Activated CD4-positive, alpha-beta T cell treated with anti-CD3 and anti-CD28 coated beads, Interleukin-10, Interleukin-2, amounts not matched to agents 100 ng/mL and 50 ng/mL, durations not matched to agents 16 hours and 8 hours (primary cell): ENCODE measurements at places on chromosomes 11 and 22.

DNA sequence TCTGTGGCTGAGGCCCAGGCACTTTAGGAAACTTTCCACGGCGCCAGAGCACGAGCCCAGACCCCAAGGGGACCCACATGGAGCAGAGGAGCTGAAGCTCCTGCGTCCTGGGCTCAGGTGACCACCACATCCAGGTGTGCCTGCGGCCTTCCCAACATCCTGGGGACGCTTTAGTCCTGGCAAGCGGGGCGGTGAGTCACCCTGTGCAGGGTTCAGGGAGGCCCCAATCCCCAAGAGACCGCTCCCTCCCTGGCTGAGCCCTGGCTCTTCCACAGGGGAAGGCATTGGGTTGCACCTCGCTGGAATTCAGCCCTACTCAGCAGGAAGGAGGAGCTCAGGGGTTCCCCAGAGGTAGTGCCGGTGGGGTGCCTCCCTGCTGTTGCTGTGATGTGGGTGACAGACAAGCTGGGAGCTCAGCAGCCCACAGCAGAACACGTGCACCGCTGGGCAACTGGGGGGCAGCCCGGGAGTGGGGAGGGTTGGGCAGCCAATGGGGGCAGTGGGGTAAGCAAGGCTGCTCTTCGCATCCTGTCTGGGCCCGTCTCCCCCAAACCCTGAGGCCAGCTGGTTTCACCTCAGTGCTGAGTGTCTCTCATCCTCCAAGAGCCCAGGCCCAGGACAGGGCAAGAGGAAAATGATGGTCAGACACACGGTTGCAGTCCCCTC, 802.8 kb downstream of the BRD1 start:
- DNase-seq = no peak

DNA sequence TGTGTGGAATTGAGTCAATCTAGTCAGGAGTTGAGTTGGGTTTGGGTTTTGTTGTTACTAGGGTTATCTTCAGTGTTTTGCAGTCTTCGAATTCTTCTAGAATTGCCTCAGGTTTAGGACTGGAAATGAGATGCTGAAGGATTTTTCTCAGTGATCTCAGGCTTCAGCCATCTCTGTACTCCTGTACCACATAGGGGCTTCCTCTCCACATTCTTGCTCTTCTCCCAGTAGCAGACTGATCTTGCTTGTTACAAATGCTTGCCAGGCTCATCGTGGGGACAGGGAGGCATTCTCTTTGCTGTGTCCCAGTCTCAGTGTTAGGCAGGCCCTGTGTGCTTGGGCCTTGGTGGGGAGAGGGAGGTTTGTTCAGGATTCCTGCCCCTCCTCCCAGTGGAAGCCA, 96.1 kb downstream of the LRRC32 start:
- DNase-seq = no peak

- no peak for DNase-seq
These were observed 36.8 kb upstream of the TP53I11 start for GRCh38 chr11:44987506-44987905.

DNA sequence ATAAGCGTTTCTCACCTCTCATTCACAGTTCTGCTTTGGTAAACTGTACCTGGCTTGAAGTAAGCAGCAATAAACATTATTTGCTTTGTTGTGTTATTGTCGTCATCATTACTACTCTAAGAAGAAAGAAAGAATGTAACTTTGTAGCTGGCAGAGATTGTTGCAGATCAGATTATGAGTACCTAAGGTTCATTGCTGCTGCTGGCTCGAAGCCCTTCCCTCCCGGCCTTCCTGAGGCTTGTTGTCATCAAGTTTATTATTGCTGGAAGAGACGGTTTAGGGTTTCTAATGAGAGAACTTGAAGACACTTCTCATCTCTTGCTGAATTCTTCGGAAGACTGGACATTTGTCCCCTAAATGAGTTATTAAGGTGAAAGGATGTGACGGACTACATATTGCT, 101.3 kb downstream of the GRAMD1B start:
- DNase-seq = no peak

DNA sequence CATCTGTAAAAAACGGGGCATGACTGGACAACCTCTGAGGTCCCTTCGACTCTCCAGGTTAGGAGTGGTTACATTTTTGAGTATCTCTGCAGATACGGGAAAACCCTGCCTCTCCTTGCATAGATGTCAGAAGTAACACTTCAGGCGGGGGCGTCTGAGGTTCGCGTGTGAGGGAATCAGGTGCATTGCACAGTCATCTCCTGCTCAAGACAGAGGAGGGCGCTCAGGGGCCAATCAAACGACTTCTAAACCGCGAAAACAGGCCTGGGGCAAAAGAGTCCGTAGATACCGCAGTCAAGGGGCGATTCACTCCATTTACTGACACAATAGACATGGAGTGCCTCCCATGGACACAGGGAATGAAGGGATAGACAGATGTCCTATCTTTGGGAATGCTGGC, 31.7 kb downstream of the KIRREL3 start:
- DNase-seq = peak; percentile 2

DNA sequence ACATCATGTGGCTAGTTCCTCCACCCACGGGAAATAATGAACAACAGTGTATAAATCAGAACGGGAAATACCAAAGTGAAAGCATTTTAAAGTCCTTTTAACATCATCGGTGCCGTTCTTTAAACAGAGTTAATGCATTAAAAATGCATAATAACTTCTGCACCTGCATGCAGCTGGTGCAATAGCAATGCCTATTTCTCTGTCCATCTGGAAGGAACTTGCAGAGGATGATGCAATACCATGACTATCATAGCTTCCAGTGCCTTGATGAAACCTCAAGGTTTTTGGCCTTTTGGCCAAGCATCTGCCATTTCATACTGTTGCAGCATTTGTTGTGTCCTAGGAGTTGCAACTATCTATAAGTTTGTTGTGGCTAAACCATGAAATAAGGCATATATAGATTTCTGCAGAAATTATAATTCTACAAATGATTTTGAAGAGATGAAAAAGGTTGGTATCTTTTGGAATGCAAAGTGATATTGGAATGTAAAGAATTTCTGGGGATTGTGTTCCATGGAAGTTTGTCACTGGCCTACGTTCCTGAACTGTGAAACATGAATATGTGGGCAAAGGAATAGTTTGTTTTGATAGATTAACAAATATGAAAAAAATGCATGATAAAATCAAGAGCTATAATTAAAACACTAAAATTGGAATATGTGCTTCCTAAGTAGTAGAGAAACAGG, 9.8 kb upstream of the EIF3F start:
- no peak for DNase-seq

DNA sequence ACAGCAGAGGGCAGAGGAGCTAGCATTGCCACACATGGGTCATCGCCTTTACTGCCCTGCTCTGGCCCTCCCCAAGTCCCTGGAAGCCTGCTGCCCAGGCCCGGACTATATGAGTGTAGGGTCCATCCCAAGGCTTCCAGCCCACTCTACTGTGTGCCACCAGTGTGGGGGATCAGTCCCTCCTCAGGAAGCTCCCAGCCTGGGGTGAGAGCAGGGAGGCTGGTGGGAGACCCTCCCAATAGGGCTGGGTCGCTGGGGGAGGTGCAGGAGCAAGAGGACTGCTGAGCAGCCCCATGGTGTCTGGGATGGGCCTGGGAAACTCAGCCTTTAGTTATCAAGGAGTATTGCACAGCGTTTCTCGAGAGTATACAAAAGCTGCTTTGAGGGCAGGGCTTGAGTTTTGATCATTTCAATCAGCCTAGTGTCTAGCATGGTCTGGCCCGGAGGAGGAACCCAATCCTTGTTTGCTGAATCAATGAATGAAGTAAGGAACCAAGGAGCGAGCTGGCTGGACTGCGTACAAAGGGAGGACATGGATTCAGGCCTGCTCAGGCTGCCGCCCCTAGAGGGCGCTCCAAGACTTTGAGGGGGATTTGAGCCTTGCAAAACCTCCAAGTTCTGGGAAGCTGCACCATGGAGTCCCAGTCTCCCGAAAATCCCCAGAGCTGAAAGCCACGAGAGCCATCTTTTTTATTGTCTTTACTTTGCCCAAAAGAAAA, 89.0 kb upstream of the PARVA start:
- peak; percentile 60 for DNase-seq

- DNase-seq = no peak
These were observed 137.3 kb upstream of the CEP126 start for GRCh38 chr11:101777476-101777875.

DNA sequence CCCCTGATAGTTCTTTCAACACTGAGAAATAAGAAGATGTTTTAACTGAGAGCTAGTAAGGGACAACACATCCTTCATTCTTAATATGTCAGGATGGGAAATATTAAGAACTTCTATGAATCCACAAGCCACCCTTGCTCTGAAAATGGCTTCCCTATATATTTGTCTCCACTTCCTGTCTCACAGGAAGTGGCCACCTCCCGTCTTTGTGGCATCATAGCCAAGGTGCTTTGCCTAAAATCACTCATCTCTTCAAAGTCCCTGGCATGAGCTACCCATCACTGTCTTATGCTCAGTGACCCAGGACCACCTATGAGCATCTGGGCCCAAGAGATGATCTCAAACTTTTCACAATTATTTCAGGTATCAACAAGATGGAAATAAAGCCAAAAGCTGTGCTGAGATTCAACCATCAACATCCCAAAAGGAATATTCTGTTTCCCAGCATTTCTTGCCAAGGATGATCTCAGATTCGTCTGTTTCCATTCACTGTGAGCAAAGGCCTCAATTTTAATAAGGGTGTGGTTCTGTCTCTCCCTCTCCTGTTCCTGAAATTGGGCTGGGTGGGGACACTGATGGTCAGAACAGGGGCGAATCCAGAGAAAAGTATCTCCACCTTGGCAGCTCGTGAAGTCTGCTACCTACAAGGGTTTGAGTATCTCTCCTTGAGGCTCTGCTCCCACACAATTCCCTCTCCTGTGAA, 493.9 kb downstream of the MN1 start:
- DNase-seq = no peak

- DNase-seq = no peak
These were observed 46.3 kb downstream of the TRAF6 start for GRCh38 chr11:36463781-36464180.

DNA sequence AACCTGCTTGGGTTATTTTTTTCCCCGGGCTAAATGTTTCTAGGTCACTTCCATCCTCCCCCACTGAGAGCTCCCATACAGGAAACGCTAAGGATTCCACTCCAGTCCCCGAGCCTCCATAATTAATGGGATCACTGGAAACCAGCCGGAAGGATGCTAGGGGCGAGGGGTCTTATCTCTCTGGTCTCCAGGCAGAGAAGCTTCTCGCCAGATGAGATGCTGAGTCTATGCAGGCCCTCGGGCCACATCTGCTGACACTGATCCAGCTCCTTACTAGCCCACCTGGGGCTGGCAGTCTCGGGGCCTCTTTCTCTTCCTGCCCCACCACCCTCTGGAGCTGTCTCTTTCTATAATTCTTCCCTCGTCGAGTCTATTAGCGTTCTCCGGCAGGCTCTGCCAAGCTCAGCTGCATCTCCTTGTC, 125.9 kb upstream of the SYT13 start:
- DNase-seq = no peak

- no peak for DNase-seq
These were observed 57.9 kb downstream of the RAB38 start for GRCh38 chr11:88117281-88117858.

- no peak for DNase-seq
These were observed 1.4 kb downstream of the CDC42BPG start for GRCh38 chr11:64842851-64843685.

GRCh38 chr11:61021661-61022212, 50.3 kb downstream of the CD6 start:
- DNase-seq = peak; percentile 80

DNA sequence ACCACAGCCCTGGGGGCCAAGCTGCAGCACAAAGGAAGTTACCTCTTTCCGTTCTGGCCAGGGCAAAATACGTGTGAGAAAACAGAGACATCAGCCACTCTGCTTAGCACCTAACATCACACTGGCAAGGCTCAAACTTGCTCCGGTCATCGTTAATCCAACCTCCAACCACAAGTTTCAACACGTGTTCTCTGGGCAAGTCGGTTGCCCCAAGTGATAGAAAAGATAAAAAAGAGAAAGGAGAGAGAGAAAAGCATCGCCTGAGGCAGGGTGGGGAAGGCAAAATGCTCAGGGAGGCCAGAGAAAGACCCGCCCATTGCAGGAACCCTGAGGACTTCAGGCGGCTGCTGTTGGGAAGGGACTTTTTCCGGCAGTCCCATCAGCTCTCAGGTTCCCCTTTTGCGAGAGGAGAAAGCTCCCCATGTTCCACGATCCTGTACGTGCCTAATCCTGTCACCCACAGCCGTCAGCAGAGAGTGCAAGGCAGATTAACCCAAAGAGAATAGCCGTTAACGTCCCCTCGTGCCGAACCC, 18.5 kb upstream of the B4GALNT4 start:
- no peak for DNase-seq

DNA sequence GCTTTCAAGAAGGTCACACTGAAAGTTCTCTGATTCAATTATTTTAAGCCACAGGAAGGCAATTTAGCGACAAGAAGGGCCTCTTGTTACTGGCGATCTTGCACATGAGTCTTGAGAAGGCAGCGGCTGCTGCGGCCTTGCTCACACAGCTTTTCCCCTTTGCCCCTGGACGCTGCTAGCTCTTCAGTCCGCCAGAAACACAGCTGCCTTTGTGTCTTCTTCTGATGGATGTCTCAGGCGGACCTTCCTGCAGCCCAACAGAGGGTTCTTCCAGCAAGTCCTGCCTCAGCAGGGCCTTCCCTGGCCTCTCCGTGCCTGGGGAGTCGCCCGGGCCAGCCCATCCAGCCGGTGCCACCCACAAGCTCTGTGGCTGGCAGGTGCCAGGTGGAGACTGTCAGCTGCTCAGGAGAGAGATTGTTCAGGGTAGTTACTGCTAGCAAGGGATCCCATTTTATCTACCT, 59.4 kb downstream of the PKNOX2 start:
- no peak for DNase-seq

- DNase-seq = no peak
These were observed 116.6 kb downstream of the PLEKHA7 start for GRCh38 chr11:16897470-16898061.

GRCh38 chr22:37566903-37567798, 6.9 kb downstream of the CDC42EP1 start:
- peak; percentile 97 for DNase-seq

DNA sequence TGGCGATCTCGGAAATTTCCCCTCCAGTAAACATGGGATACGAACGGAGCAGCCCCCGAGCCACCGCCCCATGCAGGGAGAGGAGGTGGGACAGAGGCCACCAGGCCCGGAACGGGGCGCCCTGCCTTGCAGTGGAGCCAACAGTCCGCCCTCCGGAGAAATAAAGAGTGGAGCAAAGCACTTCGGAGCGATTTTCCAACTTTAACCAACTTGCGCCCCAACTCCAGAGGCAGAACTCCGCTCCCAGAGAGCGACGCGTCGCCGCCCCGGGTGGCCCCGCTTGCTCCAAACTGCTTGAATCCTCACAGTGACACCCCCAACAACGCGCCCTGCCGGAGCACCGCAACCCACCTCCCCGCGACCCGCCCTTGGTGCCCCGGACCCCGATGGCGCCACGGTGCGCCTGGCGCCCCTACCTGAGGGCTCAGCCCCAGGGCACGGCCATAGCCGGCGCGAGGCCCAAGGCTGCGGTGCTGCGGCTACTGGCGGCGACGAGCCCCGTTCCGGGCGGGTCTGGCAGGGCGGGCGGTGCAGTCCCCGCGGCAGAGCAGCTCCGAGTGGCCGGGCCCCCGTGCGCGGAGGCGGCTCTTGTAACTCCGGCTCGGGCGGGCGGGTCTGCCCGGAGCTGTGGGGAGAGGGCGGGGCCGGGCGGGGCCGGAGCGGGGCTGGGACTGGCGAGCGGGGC, at the start of gene AHNAK:
TSS of gene AHNAK (minus strand) at position 563 of the 685 bp plus-strand sequence. CDS start 10,708 bp downstream, outside the sequence.
- peak; percentile 80 for DNase-seq

GRCh38 chr22:37443086-37443485, 15.8 kb upstream of the ELFN2 start:
- DNase-seq = no peak

GRCh38 chr11:78074756-78075155, 4.9 kb downstream of the NDUFC2 start:
- DNase-seq = no peak

- DNase-seq = no peak
These were observed 146.5 kb downstream of the CCDC34 start for GRCh38 chr11:27216270-27217149.
